ENCODE measurements at places on chromosomes 7 and 10. TPM values are rescaled to one million over a fixed set of nuclear protein-coding genes. Genes with fewer than 3 reads are reported as not detected.

MYL10 gene
- not detected for total RNA-seq

C10orf88 gene
- total RNA-seq: 1.6 TPM

DOCK1 gene
- total RNA-seq: 34.3 TPM

CH25H gene
- 1.0 TPM for total RNA-seq

H2BK1 gene
- not detected for total RNA-seq

- no peak overlapping the region for H3K27ac ChIP-seq
- no peak overlapping the region for H3K4me3 ChIP-seq
- H3K27me3 ChIP-seq: no peaks in the 10 kb centered on the region
- no peaks in the 10 kb centered on the region for H3K4me1 ChIP-seq
- DNase-seq: peak; percentile 45
- no peaks in the 10 kb centered on the region for H3K36me3 ChIP-seq
Observed at GRCh38 chr7:108063520-108063933, 60.6 kb upstream of the LAMB1 start.

- peaks cover 6% of the 10 kb centered on the region for H3K4me1 ChIP-seq
- no peak for DNase-seq
- no peak overlapping the region for H3K27ac ChIP-seq
- no peaks in the 10 kb centered on the region for H3K36me3 ChIP-seq
- H3K4me3 ChIP-seq: no peak overlapping the region
- H3K27me3 ChIP-seq: no peaks in the 10 kb centered on the region
Observed at GRCh38 chr7:148204639-148205304, 385.8 kb upstream of the C7orf33 start.

GRCh38 chr10:125984346-125984745, 88.0 kb downstream of the FANK1 start:
- no peaks in the 10 kb centered on the region for H3K36me3 ChIP-seq
- H3K4me1 ChIP-seq: no peaks in the 10 kb centered on the region
- no peaks in the 10 kb centered on the region for H3K27me3 ChIP-seq
- no peak for DNase-seq
- H3K27ac ChIP-seq: no peak overlapping the region

- no peaks in the 10 kb centered on the region for H3K4me1 ChIP-seq
- H3K4me3 ChIP-seq: no peak overlapping the region
- H3K36me3 ChIP-seq: no peaks in the 10 kb centered on the region
- no peak for DNase-seq
- H3K27ac ChIP-seq: no peak overlapping the region
Observed at GRCh38 chr7:9507290-9507689, 1073.9 kb downstream of the NXPH1 start.

DNA sequence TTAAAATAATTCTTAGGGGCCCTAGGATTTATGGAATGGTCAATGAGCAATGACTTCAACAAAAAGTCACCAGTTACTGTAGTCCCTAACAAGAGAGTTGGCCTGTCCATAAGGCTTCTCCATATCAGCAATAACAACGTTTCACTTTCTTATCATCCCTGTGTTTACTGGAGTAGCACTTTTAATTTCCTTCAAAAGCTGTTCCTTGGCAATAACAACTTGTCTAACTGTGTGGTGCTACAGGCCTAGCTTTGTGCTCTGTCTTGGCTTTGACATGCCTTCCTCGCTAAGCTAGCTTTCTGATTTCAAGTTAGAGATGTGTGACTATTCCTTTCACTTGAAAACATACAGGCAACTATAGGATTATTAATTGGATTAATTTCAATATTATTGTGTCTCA, 81.1 kb downstream of the JMJD1C start:
- H3K4me1 ChIP-seq: peaks cover 7% of the 10 kb centered on the region
- H3K27me3 ChIP-seq: no peaks in the 10 kb centered on the region
- no peak overlapping the region for H3K4me3 ChIP-seq

- no peaks in the 10 kb centered on the region for H3K36me3 ChIP-seq
- no peak overlapping the region for H3K27ac ChIP-seq
- no peaks in the 10 kb centered on the region for H3K27me3 ChIP-seq
- H3K4me3 ChIP-seq: no peak overlapping the region
Observed at GRCh38 chr10:27947540-27947939, 51.3 kb downstream of the ODAD2 start.

DNA sequence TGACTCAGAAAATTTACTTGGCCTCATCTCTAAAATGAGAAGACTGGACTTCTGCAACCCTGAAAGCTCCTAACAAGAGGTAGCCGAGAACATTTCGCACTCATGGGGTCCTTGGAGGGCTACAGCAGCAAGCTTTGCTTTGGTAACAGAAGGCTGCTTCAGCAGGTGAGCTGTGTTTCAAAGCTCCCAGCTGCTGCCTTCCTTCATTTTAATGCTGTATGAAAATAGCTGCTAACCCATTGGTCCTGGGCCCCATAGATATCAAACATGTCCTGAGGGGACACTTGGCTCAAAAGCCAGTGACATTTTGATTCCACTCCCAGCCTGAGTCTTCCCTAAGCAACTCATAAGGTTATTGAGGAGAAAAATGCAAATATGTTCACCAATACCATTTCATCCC, 14.3 kb upstream of the MALSU1 start:
- no peak overlapping the region for H3K27ac ChIP-seq
- H3K36me3 ChIP-seq: no peaks in the 10 kb centered on the region
- DNase-seq: no peak
- H3K27me3 ChIP-seq: no peaks in the 10 kb centered on the region

DNA sequence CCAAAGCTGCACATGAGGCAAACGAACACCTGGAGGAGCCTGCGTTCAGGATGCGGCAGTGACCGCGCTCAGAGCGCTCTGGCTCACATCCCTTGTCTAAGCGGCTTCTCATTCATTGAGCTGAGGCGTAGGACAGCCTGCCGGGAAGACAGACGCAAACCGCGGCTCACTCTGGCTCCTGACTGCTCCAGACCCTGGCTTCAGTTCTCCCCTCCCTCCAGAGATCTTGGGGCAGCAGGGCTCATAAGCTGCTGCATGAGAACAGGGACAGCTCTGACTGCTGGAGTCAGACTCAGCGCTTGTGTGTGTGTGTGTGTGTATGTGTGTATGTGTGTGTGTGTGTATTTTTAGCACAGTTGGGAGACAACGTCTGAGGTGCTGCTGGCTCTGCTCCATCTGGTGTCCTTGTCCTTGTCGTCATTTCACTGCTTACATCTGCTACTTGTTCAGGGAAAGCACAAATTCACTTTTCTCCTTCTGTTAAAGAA, 15.8 kb upstream of the LYZL2 start:
- no peak for DNase-seq
- no peaks in the 10 kb centered on the region for H3K36me3 ChIP-seq
- no peaks in the 10 kb centered on the region for H3K27me3 ChIP-seq

DNA sequence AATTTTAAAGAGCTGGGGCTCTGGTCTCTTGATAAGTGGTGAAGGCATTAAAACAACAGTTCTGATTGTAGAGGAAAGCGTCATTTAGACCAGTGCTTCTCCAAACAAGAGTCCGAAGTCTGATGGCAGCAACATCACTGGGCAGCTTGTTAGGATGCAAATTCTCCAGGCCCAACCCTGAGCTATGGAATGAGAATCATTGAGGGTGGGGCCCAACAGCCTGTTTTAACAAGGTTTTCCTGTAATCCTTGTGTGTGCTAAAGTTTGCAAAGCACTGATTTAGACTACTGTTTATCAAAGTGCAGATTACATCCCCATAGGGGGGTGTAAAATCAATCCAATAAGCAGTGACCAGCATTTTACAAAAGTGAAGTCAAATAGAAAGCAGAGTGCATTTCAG, 2.6 kb upstream of the ZNRF2 start:
- no peaks in the 10 kb centered on the region for H3K27me3 ChIP-seq
- no peak overlapping the region for H3K4me3 ChIP-seq
- DNase-seq: no peak
- H3K36me3 ChIP-seq: no peaks in the 10 kb centered on the region
- no peak overlapping the region for H3K27ac ChIP-seq

DNA sequence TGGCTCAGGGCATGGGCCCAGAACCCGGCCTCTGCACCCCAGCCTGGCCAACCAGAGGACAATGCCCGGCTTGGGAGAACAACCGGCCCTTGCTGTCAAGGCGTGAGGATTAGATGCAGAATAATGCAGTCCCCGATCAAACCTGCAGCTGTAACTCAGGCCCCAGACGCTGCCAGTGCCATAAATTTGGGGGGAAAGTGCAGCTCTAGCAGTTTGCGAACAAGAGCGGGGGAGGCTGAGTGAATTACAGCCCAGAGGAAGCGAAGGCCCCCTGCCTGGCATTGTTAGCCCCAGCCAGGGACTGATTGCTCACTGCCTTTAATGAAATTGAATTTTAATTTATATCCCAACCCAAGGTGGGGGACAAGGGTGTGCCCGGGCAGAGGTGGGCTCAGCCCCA, 38.0 kb upstream of the GNA12 start:
- peaks cover 2% of the 10 kb centered on the region for H3K4me1 ChIP-seq
- H3K27ac ChIP-seq: no peak overlapping the region
- no peak for DNase-seq
- H3K36me3 ChIP-seq: no peaks in the 10 kb centered on the region
- H3K4me3 ChIP-seq: no peak overlapping the region

GRCh38 chr7:8200316-8200715, 61.7 kb downstream of the ICA1 start:
- H3K27me3 ChIP-seq: no peaks in the 10 kb centered on the region
- DNase-seq: no peak
- H3K4me3 ChIP-seq: no peak overlapping the region

DNA sequence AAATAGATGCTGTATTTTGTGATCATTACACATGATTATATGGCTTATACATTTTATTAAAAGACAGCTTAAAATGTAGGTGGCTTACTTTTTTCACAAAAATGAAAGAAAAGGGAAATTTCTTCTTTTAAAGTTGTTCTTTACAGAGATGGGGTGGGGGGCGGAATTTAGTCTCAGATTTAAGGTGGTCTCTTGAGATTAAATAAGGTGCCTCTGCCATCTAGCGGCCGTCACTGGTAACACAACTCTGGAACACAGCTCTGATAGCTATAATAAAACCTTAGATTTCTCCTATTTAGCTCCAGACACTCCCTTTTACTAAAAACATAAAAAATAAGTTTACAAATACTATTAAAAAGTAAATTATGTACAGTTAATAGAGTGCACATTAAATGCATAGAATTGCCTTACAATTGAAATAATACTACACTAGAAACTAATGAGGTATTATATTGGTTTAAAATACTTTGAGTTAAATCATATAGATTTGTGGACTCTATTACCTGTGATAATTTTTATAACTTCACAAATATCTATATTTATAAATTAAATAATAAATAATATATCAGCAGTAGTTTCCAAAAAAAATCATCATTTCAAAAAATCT, 210.9 kb downstream of the DGKB start:
- DNase-seq: peak; percentile 44
- H3K4me3 ChIP-seq: no peak overlapping the region
- H3K27ac ChIP-seq: no peak overlapping the region
- no peaks in the 10 kb centered on the region for H3K4me1 ChIP-seq
- no peaks in the 10 kb centered on the region for H3K27me3 ChIP-seq
- H3K36me3 ChIP-seq: no peaks in the 10 kb centered on the region

DNA sequence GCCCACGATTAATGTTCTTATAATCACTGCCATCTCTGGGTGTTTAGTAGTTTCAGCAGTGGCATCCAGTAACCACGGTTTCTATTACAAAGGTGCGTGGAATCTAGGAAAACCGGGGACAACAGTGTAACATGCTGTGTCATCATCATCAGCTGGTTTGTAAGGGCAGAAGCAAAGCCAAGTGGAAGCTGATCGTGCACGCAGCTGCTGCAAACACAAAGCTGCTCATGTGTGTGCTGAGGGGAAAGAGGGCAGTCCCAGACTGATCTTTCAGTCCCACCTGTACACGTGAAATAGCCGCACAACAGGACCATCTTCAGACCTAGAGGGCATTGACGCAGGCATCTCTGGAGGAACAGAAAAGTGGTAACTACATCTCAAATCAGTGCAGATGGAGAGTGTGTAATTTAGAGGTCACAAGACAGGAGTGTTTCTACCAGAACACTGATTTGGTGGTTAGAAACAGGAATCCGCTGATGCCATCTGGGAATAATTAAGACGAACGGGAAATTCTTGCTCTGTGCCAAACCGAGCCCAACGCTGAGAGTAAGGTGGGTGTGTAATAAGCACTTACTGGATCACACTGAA, 13.4 kb downstream of the ANKRD16 start:
- DNase-seq: no peak
- H3K36me3 ChIP-seq: peaks cover 5% of the 10 kb centered on the region

All from body of pancreas (tissue), 4 donors.